ENCODE measurements at places on chromosomes 5 and 9.

DNA sequence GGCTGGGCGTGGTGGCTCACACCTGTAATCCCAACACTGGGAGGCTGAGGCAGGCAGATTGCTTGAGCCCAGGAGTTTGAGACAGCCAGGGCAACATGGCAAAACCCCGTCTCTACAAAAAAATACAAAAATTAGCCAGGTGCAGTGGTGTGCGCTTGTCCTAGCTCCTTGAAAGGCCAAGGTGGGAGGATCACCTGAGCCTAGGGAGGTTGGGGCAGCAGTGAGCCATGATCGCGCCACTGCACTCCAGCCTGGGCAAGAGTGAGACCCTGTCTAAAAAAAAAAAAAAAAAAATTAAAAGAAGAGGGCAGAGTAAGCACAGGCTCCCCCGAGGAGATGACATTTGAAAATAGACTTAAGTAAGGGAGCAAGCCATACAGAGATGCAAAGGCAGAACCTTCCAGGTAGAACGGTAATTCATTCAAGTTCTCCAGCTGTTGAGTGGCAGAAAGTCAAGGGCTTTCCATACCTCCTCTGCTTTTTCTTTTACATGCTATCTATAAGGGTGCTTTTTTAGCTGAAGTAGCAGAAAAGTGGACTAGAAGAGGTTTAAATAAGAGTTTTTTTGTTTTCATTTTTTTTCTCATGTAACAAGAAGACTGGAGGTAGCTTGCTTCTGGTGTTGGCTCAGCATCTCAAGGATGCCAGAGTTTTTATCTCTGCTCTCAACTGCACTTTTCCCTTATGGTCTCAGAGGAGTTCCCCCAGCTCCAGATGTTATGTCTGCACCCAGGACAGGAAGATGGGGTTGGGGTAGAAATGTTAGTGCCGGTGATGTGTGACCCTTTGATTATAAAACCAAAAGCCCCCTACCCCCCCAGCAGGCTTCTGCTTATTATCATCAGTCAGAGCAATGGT is 40.8 kb downstream of the ERGIC1 start:
- no peak for DNase-seq

GRCh38 chr5:169299191-169299662 is 1.7 kb downstream of the SLIT3 start:
- no peak for DNase-seq

- no peak for DNase-seq
Measured at GRCh38 chr9:13070612-13071595, 208.6 kb downstream of the MPDZ start.

- DNase-seq = no peak
Measured at GRCh38 chr5:143572671-143573070, 169.2 kb upstream of the NR3C1 start.

DNA sequence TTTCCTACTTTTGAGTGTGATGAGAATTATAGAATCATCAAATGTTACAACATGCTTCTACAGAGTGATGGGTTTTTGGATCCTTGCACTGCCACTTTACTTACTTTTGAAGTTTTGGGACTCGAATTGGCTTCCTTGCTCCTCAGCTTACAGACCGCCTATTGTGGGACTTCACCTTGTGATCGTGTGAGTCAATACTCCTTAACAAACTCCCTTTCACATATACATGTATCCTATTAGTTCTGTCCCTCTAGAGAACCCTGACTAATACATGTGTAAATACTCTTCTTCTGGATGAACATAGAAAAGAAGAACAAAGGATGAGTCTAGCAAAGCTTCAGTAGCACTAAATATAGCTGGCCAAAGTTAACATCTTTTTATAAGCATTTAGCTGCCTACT is 98.7 kb upstream of the PDE4D start:
- DNase-seq = no peak

- DNase-seq = no peak
Measured at GRCh38 chr9:19028835-19029451, 4.1 kb downstream of the SAXO1 start.

DNA sequence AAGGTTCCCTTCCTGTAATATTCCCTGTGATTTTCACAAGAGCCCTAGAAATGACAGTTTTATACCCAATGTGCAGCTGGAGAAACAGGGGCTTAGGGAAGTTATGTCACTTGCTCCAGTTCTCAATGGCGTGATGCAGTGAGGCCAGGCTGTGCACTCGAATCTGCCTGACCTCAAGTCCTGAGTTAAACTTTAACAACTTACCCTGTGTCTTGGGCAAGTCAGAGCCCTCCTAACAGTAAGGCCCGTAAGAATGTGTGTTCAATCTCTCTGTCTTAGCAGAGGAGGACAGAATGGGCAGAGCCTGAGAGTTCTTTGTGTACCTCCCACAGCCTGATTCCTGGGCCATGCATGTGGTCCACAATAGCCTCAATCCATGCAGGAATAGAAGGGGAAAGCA is 181.1 kb downstream of the TRIM32 start:
- DNase-seq = no peak

DNA sequence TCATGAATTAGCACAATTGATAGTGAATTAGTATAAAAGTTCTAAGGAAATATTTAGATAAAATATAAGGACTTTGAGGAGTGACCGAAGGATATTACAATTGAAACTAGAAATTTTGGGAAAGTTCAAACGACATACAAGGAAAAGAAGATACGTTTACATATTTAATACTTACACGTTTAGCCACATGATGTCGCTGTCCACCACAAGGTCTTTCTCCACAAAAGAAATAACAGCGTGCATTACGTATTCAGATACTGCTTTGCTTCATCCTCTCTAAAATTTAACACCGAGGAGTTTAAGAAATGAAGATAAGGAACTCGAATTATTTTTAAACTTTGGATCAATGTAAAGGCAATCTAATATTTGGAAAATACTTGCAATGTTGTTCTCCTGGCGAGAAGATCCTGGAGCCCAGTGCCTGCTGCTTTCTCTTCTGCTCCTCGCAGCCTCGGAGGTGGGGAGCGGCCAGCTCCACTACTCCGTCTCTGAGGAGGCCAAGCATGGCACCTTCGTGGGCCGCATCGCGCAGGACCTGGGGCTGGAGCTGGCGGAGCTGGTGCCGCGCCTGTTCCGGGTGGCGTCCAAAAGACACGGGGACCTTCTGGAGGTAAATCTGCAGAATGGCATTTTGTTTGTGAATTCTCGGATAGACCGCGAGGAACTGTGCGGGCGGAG is at the start of gene PCDHA3:
TSS of gene PCDHA3 (plus strand) at position 242 of the 678 bp plus-strand sequence.
- no peak for DNase-seq

- no peak for DNase-seq
Measured at GRCh38 chr5:142605611-142606010, 80.3 kb downstream of the FGF1 start.

- DNase-seq = no peak
Measured at GRCh38 chr5:141515946-141516671, 27.2 kb downstream of the PCDHGC5 start.

DNA sequence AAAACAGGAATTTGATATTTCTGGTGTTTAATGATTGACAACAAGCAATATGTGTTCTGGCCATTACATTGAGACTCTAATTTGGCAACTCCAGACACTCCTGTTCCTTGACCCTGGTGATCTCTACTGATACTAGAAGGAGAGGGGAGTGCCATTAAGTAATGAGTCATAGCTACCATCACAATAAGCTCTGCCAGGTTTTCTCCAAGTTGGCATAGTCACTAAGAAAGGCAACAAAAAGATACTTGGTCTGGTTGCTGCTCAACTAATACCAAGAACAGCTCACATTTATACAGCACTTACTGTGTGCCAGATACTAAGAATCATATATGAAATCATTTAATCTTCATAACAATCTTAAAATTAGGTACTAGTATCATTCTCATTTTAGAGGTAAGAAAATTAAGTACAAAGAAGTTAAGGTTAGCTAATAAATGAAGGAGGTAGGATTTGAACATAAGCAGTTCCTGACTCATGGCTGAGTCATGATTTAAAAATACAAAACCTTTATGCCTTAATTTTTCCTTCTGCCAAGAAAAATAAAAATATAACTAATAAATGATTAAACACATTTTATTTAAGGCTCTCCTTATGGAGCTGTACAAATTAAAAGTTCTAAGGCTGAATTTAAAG is 19.9 kb upstream of the PRXL2C start:
- no peak for DNase-seq

GRCh38 chr9:135817951-135818717 is 89.2 kb downstream of the CAMSAP1 start:
- no peak for DNase-seq

DNA sequence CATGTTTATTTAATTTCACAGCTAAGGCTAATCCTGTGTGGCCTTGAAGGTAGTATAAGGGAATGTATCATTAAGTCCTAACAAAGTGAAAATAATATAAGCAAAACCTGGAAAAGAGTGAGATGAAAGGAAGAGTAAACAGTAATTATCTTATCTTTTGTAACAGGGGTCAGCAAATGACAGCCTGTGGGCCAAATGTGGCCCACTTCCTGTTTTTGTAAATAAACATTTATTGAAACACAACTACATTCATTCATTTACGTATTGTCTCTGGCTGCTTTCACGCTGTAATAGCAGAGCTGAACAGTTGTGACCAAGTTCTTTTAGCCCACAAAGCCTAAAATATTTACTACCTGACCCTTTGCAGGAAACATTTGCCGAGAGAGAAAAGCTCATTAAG is 78.4 kb upstream of the HTR4 start:
- no peak for DNase-seq

Data from activated naive CD4-positive, alpha-beta T cell treated with anti-CD3 and anti-CD28 coated beads, Interleukin-2, amount 50 U/mL, for 16 hours (primary cell).